Esophagus squamous epithelium (tissue), 5 donors: ENCODE measurements at places on chromosomes 7 and 10. TPM values are rescaled to one million over a fixed set of nuclear protein-coding genes. Genes with fewer than 3 reads are reported as not detected.

ETV1 gene
- total RNA-seq: 2.3 TPM

NUTM2B gene
- 1.5 TPM for total RNA-seq

DRGX gene
- not detected for total RNA-seq

PITX3 gene
- total RNA-seq: not detected

DYNC1I1 gene
- 8.0 TPM for total RNA-seq

COPG2 gene
- 17.9 TPM for total RNA-seq

ANXA8 gene
- 101 TPM for total RNA-seq

MKX gene
- total RNA-seq: 0.26 TPM

ADAM22 gene
- total RNA-seq: 0.97 TPM

ENO4 gene
- total RNA-seq: 0.19 TPM

FUOM gene
- total RNA-seq: 17.7 TPM

SEC31B gene
- 0.85 TPM for total RNA-seq

PRPS1L1 gene
- total RNA-seq: not detected

GRCh38 chr7:134993877-134994456 is 7.7 kb downstream of the AGBL3 start:
- DNase-seq: no peak

GRCh38 chr7:24833549-24833948 is 76.3 kb upstream of the GSDME start:
- DNase-seq: no peak

GRCh38 chr7:117411539-117411938 is 15.8 kb downstream of the ASZ1 start:
- DNase-seq: no peak

GRCh38 chr7:11410656-11411644 is 421.0 kb downstream of the THSD7A start:
- no peak for DNase-seq

GRCh38 chr7:97845622-97846203 is 26.5 kb downstream of the ASNS start:
- no peak for DNase-seq

DNA sequence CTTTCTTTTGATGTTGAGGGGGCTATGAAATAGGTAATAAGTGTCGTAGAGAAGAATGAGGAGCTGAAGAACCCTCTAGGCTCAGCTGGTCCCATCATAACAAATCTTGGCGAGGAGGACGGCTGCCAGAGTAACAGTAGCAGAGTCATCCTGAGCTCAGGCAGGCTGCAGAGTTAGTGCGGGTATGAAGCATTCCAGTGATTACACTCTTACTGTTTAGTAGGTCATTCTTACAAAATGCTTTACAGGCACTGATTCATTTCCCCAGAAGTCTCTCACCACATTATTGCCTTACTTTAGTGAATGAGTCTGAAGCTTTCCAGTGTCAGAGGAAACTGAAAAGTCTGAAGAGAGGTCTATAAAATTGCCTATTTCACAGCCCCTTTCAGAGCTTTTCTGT is 43.9 kb upstream of the GPR158 start:
- no peak for DNase-seq

- DNase-seq: no peak
These were observed 925 bp downstream of the H2AZ2 start for GRCh38 chr7:44846816-44847508.

- no peak for DNase-seq
These were observed 399.5 kb upstream of the ANKRD30A start for GRCh38 chr10:36725581-36726520.

DNA sequence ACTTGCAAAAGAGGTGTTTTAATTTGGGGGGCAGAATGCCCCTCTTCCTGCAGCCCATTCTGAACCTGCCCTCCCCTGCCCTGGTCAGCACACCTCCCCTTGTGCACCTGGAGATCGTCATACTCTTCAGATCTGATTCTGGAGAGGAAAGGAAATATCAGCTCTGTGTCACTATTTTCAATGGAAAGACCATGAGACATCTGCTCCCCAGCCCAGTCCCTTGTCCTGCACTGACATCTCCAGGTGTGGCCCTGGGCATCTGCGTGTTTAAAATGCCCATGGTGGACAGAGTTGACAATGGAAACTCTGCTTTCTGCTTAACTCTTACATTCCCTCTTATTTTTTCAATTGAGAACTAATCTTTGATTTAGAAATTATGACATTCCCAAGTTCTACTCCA is 41.6 kb upstream of the RASGEF1A start:
- DNase-seq: no peak

DNA sequence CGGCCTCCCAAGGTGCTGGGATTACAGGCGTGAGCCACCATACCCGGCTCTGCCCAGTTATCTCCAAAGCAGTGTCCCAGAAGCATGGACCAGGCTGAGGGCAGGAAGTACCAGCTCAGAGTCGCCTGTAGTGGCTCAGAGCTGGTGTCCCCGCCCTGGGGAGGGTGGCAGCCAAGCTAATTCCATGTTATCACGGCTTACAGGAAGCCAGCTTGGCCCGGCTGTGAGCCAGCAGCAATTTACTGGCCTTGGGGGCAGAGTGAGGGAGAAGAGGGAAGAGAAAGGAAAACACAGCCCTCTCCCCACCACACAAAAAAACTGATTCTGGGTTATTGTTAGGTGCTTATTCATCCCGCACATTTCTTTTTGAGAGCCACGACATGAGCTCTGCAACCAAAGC is 88.1 kb downstream of the HIP1 start:
- DNase-seq: no peak

GRCh38 chr7:137946011-137946410 is 55.9 kb downstream of the CREB3L2 start:
- no peak for DNase-seq

DNA sequence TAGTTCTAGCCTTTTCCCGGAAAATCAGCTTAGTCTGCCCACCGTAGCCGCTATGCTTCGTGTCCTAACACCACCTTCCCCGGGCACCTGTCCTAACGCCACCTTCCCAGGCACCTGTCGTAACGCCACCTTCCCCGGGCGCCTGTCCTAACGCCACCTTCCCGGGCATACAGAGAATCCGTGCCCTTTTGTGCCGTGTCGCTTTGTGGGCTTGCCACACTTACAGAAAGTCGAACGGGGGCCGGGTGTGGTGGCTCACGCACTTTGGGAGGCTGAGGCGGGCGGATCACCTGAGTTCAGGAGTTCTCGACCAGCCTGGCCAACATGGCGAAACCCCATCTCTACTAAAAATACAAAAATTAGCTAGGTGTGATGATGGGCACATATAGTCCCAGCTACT is 73.6 kb upstream of the DNAJB6 start:
- no peak for DNase-seq

DNA sequence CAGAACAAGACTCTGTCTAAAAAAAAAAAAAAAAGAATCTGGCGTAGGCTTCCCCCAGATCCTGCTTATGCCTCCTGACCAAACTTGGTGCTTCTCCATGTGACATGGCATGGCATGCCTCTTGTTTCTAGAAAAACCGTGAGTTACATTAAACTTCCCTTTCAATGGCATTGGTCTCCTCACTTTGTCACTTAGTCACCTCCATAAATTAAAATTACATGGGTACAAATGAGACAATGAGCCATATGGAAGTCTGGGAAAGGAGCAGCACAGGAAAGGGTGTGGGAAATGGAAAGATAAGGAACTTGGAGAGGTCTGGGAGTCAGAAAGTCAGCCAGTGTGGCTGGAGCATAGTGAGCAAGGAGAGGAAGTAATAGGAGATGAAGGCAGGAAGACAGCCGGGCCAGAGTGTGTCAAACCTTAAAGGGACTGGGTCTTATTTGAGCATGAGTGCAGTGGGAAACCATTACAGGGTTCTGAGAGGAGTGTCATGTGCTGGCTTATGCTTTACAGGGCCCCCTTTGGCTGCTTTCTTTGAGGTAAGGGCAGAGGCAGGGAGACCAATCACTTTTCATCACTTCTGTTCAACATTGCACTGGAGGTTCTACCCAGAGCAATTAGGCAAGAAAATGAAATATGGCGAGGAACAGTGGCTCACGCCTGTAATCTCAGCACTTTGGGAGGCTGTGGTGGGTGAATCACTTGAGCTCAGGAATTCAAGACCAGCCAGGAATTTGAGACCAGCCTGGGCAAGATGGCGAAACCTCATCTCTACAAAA is 21.3 kb upstream of the ZMIZ2 start:
- DNase-seq: no peak

DNA sequence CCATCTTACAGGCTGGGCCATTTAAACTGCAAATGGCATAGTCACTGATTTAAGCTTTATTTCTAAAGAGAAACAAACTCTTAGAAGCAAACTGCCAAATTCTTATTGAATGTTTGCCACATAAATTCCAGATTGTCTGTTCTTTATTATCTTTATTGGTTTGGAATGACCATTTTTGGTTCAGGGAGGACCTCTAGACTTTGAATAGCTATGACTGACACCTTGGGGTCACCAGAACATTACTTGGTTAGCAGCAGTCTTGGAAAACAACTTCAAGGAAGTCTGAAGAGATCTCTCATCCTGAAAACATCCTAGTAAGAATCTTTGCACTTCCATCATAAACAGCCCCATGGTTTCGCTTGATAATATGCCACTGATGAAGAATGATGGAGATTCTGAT is 197.1 kb downstream of the SUGCT start:
- no peak for DNase-seq

DNA sequence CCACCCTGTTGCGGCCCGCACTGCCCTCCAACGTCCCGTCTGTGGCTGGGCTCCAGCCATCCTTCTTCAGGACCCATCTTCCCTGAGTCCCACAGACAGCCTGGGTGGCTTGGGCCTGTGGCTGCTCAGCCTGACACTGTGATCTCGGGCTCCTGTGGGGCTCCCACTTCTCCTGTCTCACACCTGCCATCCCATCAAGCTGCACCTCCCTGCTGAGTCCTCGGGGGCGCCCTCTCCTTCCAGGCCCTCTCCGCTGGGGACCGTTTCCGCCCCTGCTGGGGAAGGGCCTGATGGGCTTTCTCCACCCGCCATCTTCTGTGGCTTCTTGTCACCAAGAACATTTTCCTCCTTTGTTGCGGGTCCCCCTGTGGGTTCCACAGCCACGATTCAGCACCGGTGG is 173.8 kb upstream of the PPP2R2D start:
- no peak for DNase-seq

- no peak for DNase-seq
These were observed 16.8 kb downstream of the VSIR start for GRCh38 chr10:71756311-71757191.

- DNase-seq: no peak
These were observed 5.8 kb upstream of the TRUB1 start for GRCh38 chr10:114932225-114932624.

DNA sequence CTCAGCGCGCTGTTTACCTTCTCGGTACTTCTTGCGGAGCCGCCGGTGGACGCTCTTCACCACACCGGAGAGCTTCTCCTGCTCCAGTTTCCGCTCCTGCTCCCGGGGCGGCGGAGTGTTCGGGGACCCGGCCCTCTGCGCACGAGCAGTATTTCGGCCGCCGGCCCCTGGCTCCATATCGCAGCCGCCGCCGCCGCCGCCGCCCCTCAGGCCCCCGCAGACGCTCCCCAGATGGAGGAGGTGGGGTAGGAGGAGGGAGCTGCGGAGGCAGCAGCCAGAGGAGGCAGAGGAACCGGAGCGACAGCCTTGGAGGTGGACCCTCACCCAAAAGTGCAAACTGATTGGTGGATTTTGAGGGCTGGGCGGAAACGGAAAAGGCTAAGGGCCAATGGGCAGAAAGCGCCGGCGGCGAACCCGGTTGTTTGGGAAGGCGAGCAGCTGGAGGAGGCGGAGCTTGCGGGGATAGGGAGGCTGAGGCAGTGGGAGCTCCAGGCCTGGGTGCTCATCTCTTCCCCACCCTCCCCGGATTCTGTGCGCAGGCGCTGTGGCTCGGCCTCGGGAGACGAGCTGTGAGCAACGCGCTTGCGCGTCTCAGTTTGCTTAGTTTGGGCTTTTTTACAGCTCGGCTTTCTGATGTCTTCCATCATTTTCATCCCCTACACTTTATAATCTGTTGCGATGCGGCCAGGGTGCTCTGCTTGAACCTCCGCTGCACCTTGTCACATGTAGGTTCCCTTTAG is 146.9 kb downstream of the GPR85 start:
- peak; percentile 95 for DNase-seq

DNA sequence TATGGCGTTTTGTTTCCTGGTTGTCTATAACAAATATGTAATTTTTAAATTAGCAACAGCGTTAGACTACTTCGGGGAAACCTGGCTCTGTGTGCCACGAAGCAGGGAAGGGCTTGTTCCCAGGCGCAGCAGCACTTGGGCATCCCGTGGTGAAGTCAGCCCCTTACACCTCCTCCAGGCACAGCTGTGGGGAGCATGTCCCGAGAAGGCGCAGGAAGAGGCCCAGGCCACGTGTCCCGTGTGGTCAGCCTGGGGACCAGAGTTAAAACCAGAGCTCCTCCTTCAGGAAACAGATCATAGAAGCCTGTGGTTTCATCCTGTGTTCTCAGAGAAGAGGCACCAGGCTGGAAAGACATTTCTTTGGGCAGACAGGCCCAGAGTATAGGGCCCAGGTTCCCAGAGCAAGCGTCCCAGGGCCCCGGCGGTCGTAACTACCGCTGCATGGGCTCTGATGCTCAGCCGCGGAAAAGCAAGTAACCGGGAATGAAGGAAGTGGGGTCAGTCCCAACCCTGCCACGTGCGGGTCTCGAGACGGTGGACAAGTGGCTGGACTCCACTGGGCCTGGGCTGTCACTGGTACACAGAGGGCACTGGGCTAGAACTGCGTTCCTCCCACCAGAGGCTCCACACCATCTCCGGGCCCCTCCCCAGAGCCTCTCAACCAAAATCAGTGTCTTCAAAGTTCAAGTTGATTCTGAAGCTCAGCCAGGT is 7.1 kb downstream of the NUDT1 start:
- DNase-seq: no peak

GRCh38 chr10:75326306-75326705 is 75.3 kb downstream of the ZNF503 start:
- DNase-seq: no peak

DNA sequence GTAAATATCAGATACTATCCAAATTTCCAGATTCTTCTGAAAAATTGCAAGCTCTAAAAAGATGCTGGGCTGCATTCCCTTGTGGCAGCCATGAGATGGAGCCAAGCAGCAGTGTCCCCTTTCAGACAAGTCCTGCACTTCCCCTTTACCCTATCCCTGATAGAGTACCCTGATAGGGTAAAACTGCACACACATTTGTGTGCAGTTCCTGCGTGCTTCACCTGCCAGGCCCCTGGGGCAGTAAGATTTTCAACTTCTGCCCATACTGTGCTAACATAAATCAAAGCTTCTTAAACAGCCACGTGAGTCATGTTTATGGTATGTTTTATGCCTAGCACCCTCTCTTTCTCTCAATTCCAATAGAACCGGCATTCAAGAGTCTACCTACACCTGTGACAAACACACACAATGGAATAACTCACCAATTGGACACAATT is 52.2 kb downstream of the IFIT5 start:
- no peak for DNase-seq

GRCh38 chr7:110358028-110358427 is 732.9 kb upstream of the LRRN3 start:
- DNase-seq: no peak

GRCh38 chr10:4595719-4596319 is 230.2 kb upstream of the AKR1E2 start:
- no peak for DNase-seq

GRCh38 chr10:87816898-87817608 is 973 bp downstream of the ATAD1 start:
- no peak for DNase-seq

GRCh38 chr10:30114881-30115625 is 55.7 kb upstream of the JCAD start:
- DNase-seq: no peak
